Activated gamma-delta T cell treated with anti-CD3 and anti-CD28 coated beads, Interleukin-2, amount 50 U/mL, for 16 hours (primary cell): ENCODE measurements at places on chromosomes 13 and 19.

DNA sequence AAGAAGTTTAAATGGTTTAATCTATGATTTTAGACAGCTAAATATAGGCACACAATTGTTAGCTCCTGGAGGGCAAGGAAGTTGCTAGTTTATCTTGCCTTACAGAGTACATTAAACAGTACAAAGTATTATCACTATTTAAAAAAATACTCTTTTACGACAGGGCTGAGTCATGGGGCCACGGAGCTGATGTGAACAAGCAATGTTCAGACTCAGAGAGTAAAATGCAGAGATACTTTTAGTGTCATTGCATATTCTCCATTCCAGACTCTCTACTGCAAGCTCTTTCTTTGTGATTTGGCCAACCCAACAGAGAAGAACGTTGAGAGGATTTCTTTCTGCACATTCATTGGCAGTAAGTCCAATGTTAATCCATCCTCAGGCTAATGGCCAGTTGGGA, 352.4 kb downstream of the SPRY2 start:
- DNase-seq = no peak

DNA sequence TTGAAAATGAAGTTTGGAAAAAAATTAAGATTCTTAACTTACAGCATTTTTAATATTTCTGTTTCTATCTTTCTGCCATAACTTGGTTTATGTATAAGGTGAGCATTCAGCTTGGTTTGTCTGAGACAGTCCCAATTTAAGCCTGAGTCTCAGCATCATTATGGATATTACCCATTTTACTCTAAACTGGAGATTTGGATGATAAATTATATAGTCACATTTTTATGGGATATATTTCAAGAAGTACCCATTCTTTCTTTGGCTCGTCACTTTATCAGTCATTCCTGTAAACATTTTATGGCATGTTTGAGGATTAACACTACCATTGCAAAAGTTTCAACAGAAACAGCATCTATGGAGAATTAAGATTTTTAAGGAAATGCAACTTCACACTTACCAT, 1129.0 kb upstream of the PCDH9 start:
- no peak for DNase-seq

DNA sequence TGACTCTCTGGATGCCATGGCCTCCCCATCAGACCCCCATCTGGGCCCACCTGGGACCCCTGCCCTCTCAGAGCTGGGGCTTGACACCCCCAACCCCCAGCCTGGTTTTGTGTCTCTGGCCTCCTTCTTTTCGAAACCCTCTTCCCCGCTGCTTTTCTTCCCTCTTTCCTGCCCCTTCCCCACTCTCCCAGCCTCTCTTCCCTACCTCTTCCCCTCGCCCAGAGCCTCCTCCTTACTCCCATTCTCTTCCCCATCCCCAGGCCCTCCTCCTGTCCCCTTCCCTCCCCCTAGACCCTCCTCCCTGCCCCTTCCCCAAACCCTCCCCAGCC, 2.1 kb downstream of the TNFSF9 start:
- DNase-seq = no peak

GRCh38 chr13:98835156-98835555, 82.7 kb upstream of the SLC15A1 start:
- DNase-seq = no peak

DNA sequence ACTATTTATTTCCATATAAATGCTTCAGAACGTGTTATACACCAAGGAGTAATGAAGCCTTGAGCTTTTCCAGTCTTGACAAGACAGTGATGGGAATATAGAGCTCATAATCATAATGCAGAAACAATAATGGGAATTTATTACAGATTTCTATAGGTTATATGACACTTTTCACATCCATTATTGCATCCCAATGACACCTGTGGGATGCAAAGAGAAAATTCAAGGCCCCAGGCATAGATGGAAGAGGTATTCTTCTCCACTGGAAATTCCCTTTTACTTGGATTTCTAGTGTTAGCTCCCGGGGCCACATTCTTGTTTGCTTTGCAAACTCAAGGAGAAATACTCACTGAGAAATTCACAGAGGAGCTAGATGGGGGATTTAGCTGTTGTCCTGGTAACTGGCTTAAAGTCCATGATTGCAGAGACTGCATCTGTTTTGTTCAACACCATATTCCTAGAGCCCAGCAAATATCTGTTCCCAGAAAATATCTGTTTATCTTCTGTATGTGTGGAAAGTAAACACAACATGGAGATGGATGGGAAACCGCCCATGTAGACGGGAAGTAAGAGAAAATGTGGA, 30.6 kb upstream of the TNFSF11 start:
- DNase-seq = no peak

- no peak for DNase-seq
Measured at GRCh38 chr19:6340493-6341201, 7.2 kb upstream of the ACER1 start.

GRCh38 chr13:43006893-43007631, 15.0 kb upstream of the EPSTI1 start:
- DNase-seq = no peak

- no peak for DNase-seq
Measured at GRCh38 chr13:113495494-113496210, 5.1 kb upstream of the DCUN1D2 start.

DNA sequence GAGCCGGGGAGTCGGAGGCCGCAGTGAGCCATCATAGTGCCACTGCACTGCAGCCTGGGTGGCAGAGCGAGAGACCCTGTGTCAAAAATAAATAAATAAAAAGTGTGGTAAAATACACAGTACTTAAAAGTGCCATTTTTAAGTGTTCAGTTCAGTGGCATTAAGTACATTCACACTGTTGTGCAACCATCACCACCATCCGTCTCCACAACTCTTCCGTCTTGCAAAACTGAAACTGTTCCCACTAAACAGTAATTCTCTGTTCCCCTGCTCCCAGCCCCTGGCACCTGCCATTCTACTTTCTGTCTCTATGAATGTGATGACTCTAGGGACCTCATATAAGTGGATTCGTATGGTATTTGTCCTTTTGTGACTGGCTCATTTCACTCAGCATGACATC, 13.3 kb downstream of the SLC25A42 start:
- no peak for DNase-seq

- DNase-seq = no peak
Measured at GRCh38 chr13:47508527-47509228, 492.4 kb downstream of the SUCLA2 start.

GRCh38 chr13:75473468-75473867, 8.5 kb downstream of the TBC1D4 start:
- no peak for DNase-seq
